ENCODE measurements at places on chromosomes 7 and 10.

GRCh38 chr7:12423997-12424745 is 20.5 kb upstream of the VWDE start:
- DNase-seq, result no peak

GRCh38 chr10:13511409-13511808 is 17.4 kb downstream of the BEND7 start:
- DNase-seq, result no peak

DNA sequence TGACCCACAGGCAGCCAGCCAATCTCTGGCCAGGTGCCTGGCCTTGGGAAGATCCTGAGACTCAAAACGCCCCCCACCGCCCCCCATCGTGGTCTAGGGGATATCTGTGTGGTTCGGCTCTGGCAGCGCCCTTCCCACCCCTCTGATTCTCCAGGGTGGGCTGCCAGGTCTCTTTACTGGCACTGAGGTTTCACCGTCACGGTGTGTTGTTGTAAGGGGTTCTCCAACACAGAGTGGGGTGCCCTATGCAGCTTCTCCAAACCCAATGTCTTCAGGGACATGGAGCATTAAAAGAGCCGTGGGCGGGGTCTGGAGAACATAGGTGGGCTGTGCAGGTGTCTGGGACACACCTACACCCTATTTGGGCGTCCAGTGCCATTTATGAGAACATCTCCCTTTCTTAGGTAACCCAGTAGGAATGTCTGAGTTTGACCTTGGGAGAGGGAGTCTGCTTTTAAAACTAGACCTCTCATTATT is 1.5 kb downstream of the MAFK start:
- DNase-seq, result no peak

DNA sequence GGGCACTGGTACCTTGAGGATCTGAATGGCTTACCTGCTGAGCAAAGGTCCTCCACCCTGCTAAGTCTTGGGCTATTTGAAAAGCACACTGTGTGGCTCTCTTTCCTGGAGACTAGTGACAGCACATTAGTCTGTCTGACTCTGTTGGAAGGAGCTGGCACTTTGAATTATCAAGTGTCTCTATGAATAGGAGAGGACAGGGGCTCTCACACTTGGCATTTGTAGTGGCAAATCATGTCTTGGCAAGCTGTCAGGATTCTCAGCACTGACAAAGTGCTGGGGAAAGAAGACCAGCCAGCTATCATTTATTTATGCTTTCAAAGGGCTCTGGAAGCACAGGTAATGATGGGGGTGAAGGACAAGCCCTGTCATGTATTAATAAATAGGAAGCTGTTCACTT is 62.8 kb downstream of the MTPN start:
- DNase-seq, result no peak

DNA sequence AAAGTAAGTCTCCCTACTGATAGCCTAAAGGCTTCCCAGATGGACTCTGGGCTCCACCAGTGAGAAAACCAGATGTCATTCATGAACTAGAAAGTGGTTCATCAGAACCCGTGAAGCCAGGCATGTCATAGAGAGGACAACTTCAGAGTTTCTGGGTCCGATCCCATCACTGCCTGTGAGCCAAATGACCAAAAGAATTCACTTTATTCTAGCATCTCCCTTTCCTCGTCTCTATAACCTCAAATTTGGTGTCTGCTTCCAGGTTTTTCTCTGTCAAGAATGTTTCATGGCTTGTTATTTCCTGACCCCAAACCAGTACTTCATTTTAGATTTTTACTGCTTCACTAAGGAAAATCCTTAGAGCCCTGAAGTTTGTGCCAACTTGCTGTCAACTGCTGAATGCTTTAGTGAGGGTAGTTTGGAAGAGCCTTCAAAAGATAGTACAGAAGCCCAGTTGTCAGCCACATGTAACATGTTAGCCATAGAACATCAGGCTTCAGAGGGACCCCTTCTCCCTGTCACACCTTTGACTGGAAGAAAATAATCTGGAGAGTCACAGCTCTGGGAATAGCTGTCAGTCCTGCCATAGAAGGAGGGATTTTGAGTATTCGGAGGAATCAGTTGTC is 34.0 kb downstream of the ITGB8 start:
- DNase-seq, result no peak

DNA sequence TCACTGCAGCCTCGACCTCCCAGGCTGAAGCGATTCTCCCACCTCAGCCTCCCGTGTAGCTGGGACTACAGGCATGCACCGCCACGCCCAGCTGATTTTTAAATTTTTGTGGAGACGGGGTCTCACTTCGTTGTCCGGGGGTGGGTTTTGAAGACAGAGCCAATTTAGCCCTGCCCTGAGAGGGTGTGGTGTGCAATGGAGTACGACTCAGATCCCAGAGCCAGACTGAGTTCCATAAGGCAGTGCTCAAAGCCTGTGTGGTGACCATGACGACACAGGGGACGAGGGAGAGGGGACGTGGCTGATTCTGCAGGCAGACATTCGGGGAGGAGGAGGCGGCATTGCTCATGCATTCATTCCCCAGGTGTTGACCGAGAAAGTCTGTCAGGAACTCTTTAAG is 72.1 kb downstream of the ZMIZ1 start:
- no peak for DNase-seq

DNA sequence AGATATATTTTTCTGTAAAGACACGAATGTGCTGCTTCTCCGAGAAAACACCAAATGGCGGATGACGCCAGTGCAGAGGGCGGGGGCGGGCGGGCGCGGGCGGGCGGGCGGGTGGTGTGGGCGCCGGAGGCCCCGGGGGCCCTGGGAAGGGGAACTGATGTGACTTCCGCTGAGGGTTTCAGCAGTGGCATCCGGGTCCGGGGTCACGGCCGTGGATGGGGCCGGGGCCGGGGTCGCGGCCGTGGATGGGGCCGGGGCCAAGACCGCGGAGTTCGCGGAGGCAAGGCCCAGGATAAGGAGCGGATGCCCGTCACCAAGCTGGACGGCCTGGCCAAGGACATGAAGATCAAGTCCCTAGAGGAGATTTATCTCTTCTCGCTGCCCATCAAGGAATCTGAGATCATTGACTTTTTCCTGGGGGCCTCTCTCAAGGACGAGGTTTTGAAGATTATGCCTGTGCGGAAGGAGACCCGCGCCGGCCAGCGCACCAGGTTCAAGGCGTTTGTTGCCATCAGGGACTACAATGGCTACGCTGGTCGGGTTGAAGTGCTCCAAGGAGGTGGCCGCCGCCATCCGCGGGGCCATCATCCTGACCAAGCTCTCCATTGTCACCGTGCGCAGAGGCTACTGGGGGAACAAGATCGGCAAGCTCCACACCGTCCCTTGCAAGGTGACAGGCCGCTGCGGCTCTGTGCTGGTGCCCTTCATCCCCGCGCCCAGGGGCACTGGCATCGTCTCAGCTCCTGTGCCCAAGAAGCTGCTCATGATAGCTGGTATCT is 20.3 kb upstream of the IGF2BP3 start:
- DNase-seq, result no peak

GRCh38 chr10:80582286-80582960 is 44.7 kb downstream of the SH2D4B start:
- no peak for DNase-seq

DNA sequence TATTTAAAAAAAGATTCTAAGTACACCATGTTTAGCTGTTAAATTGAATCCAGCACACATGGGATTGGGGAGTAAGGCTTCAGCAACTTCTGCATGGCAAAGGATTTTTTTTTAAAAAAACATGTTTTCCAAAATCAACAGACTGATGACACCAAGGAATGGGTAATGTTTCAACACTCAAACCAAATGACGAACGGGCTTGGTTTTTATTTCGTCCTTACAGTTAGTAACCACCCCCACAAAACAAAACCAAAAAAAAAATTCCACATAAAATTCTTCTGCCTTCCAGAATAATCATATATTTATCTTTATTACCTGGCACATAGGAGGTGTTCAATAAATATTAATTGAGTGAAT is 45.7 kb downstream of the ICA1 start:
- no peak for DNase-seq

DNA sequence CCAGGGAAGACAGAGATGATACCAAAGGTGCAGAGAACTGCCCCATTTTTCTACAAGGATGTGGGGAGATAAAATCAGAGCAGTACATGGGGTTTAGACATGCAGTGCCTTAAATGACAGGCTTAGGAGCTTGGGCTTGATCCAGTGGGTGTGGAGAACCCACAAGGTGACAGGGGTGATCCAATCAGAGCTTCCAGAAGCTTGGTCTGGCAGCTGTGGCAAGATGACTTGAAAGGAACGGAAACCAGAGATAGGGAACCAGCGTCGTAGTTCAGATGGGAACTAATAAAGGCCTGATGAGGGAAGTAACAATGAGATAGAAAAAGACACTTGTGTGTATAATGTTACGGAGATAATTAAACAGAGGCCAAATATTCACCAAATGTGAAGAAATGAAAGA is 80.7 kb downstream of the SLC37A3 start:
- no peak for DNase-seq

GRCh38 chr10:116324227-116324950 is at the start of gene CCDC172:
Gene CCDC172 (plus strand): TSS chr10:116324448. CDS start chr10:116325012, 564 bp downstream.
- no peak for DNase-seq

DNA sequence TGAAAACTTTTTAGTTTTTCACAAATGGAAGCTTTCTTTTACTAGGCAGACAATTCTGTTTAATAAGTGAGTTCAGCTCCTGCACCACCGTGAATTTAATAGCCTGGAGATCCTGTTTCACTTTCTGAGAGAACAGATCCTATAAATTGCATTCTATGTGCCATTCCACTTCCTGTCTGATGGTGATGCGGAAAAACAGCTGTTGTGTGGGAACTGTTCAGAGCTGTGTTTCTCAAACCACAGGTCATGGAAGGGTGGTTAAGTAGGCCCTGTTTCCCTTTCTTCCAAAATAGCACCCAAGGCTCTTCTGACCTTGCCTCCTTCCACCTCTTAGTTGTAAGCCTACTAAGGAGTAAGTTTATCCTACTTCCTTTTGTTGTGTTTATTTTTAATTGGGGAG is 97.2 kb upstream of the DKK1 start:
- no peak for DNase-seq

DNA sequence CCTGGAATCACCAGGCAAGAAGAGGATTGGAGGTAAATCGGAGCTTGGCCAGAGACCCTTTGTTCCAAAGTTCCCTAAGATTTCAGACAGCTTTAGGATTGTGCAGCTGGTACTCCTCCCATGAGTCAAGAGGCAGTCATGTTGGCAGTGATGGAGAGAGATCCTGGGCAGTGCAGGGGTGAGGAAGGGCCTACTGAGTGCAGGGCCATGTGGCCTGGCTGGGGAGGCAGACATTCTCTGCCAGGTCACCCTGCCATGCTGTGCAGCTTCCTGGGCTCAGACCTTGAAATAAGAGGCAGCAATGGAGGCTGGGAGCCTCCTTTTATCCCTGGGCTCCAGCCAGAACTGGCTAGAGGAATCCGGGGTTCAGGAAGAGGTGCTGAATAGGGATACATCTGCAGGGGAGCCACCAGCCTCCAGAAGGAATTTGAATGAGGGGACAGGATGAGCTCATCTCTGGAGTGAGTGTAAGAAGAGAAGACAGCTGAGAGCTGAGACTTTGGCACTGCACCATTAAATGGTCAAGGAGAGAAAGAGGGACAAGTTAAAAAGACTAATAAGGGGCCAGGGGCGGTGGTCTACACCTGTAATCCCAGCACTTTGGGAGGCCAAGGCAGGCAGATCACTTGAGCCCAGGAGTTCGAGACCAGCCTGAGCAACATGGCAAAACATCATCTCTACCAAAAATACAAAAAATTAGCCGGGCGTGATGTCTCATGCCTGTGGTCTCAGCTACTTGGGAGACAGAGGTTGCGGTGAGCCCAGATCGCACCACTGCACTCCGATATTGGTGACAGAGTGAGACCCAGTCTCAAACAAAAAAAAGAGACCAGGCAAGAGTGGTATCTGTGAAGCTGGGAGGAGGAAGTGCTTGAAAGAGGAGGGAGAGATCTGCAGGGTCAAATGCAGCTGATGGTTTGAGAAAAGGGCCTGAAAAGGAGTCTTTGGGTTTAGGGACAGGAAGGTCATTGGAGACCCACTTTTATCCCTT is 12.0 kb downstream of the SFTPD start:
- DNase-seq, result no peak

GRCh38 chr10:35384265-35384868 is 48.1 kb downstream of the CCNY start:
- no peak for DNase-seq

GRCh38 chr10:29271877-29272276 is 17.0 kb upstream of the LYZL1 start:
- DNase-seq, result no peak

DNA sequence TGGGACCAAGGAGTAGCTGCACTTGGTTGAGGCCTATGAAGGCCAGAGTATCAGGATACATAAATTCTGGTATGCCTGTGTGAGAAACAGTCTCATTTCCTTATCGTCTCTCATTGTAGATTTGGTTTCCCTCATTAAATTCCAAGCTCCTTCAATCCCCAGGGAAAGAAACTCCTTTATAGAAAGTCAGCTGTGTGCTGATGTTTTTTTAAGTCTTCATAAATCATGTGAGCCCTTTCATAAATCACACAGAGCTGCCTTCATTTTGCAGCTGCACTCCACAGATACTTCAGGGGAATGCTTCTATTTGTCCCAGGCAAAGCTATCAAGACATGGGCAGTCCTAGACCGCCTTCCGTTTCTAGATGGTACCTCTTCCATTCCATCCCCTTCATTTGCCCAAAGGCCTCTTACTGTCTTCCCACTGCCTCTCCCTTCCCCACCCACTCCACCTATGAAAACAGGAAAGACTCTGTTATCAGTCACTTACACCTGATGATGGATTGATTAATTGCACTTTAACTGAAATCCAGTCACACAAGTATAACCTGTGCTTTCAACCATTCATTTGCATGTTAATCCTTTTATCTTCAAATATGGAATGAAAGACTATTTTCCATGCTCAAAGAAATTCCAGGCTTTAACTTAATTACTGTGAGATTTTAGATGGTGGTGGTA is 290.2 kb downstream of the C7orf25 start:
- no peak for DNase-seq

DNA sequence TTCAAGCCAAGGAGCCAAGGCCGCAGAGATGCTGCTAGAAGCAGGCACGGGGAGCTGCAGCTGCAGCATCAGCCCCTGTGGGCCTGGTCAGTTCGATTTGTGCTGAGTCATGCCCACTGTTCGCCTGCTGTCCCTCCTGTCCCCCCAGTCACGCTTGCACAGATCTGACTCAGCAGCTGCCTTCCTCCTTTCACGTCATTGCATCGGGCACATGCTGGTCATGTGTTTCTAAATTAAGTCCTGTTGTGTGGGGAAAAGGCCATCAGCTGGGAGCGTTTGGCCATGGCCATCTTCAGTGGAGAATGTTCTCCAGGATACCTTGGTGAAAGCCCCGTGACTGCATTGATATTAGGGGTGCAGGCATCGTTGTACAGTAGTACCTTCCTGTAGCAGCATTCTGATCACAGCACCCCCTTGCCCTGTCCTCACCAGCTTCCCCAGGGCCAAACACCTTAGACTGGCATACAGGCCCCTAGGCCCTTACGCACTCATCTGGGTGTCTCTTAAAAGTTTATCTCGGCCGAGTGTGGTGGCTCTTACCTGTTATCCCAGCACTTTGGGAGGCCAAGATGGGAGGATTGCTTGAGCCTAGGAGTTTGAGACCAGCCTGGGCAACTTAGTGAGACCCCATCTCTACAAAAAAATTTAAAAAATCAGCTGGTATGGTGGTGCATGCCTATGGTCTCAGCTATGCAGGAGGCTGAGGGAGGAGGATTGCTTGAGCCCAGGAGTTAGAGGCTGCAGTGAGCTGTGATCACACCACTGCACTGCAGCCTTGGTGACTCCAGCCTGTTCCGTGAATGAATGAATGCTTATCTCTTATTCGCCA is 23.2 kb downstream of the POR start:
- DNase-seq, result no peak

GRCh38 chr10:126639084-126639483 is 31.4 kb downstream of the C10orf90 start:
- DNase-seq, result no peak

Data from esophagus squamous epithelium (tissue), 5 donors.